RCC 7860 (cell line): ENCODE measurements at places on chromosomes 7 and 10.
A peak's percentile ranks its signal among the peaks of the same experiment; 100 is the strongest.

DNA sequence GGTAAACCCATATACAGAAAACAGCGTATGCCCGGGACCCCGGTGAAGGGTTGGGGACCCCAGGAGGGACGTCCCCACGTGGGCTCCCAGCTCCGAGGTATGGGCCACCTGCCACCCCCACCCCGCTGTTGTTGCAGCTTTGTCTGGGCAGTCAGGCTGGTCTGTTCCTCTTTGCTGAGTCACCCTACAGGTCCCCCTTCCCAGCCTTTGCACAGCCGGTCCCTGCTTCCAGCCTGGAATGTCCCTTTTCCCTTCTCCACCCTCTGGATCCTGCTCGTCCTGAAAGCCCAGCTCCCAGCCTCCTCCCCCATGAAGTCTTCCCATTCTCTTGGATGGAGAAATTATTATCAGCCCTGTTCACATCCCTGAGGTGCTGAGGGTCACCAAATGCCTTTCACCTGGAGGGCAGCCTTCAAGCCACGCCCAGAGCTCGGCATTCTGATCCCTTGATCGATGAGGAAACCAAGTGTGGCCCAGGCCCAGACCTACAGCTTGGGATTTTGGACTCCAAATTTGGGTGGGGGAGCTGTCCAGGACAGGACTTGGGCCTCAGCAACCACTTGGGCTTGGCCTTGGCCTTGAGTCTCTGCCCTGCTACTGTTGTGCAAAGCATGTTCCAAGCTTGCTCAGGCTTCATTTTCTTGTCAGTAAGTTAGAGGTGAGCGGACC is 2.6 kb downstream of the CLDN4 start:
- DNase-seq, result peak; percentile 58

GRCh38 chr10:62635127-62635526 is 169.4 kb upstream of the ADO start:
- no peak for DNase-seq

DNA sequence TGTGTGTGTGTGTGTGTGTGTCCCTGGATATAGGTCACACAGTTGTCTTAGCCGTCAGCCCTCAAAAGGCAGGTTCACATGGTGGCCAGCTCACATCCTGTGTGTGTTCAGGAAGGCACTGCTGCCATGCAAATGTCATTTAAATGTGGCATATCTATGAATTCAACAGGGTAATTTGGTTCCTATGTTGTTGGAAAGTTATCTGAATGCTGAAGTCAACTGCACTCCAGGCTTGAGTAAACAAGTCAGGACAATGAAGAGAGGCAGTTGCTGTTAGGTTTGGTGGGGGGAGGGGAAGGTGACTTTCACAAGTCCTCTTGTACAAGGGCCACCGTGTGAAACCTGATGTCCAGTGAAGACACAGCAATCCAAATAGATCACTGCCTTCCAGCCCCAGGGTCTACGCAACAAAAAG is 61.1 kb downstream of the PTPRE start:
- no peak for DNase-seq

- no peak for DNase-seq
Measured at GRCh38 chr10:21208666-21209316, 311.7 kb upstream of the NEBL start.

- DNase-seq, result peak; percentile 67
Measured at GRCh38 chr7:5421714-5422395, 1.8 kb downstream of the TNRC18 start.

DNA sequence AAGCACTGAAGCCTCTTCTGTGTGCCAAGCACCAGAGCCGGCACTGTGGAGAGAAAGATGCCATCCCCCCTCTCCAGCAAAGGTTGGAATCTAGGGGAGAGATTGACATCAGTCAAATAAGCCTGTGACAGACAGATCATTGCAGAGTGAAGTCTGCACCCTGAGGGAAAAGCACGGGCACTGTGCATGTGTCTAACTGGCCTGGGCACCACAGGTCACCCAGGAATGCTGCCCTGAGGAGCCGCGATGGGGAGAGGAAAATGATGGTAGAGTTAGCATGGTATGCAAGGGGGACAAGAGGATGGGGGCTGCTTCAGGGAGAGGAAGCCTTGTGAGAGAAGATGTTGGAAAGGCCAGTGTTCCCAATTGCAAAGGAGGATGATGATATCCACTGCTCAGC is 261.0 kb downstream of the GRID1 start:
- DNase-seq, result no peak

DNA sequence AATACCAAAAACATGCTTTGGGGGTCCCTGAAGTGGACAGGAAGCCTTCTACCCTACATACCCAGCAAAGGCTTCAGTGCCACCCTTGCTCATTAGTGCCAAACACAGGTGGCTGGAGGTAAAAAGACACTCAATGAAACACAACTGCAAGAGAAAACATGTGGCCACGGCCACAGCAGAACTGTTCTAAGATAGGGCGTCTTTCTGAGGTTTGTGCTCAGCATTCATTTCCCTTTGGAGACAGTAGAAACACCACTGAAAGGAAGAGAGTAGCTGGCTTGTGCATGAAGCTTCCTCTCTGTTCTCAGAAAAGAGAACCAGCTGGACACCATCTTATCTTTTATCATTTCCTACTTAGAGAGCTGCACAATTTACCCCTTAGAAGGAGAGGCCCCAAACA is 143.0 kb downstream of the PLXNA4 start:
- no peak for DNase-seq

- no peak for DNase-seq
Measured at GRCh38 chr10:11906714-11907113, 83.6 kb downstream of the PROSER2 start.

DNA sequence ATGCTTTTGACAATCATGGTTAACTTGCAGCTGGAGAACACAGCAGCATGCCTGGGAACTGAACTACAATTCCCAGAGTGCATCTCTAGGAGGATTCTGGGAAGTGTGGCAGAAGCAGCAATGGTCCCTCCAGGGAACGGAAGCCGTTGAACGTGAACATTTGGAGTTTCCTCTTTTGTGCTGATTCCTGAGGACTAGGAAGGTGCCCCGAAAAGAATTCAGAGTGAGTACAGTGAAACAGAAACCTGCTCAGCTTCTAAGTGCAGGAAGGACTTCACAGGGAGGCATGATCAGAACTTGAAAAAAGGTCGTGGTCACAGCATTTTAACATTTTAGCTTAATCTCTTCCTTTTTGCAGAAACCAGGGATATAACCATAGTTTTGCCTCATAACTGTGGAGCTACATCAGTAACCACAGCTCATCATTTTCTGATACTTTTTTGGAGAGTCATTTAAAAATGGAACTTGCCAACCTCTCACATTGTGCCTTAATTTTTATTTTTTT is at the start of gene NUDT13:
TSS of gene NUDT13 (plus strand) at position 111 of the 505 bp plus-strand sequence. CDS start 3,911 bp downstream, outside the sequence.
- DNase-seq, result peak; percentile 72

- no peak for DNase-seq
Measured at GRCh38 chr10:76453332-76453731, 1021.9 kb downstream of the LRMDA start.

DNA sequence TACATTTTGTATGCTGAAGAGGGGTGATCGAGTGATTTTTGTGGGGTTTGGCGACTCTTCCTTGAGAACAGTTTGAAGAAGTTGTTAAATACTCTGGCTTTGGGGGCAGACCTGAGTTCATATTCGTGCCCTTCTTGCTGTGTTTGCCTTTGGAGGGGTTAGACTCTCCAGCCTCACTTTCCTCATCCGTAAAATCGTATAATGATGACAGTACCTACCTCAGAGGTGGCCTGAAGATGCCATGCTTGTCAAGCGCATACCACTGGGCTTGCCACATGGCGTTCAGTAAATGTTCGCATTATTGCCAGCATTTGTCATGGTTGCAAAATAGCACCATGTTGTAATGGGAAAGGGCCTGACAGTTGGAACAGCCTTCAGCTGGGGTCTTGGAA is 1.3 kb downstream of the STK17A start:
- peak; percentile 72 for DNase-seq

DNA sequence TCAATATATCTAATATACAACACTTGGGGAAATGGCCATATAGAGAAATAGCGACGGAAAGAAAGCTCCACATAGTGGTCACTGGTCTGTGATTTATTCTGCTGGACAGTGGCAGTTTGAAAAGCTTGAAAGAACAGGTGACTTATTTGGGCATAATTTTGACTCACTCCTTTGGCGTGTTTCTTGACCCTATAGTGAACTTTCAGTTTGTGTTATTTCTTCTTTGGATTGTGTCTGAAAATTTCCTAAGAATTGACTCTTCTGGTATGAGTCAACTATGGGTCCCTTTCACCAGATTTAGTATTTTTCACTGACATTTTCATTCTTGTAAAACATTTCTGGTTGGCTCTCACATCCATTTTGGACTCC is 25.8 kb upstream of the IMMP2L start:
- DNase-seq, result peak; percentile 34

DNA sequence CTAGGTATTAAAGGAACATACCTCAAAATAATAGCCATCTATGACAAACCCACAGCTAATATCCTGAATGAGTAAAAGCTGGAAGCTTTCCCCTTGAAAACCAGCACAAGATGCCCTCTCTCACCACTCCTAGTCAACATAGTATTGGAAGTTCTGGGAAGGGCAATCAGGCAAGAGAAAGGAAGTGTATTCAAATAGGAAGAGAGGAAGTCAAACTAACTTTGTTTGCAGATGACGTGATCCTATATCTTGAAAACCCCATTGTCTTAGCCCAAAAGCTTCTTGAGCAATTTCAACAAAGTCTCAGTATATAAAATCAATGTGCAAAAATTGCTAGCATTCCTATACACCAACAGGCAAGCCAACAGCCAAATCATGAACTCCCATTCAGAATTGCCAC is 131.3 kb downstream of the FANK1 start:
- DNase-seq, result no peak

DNA sequence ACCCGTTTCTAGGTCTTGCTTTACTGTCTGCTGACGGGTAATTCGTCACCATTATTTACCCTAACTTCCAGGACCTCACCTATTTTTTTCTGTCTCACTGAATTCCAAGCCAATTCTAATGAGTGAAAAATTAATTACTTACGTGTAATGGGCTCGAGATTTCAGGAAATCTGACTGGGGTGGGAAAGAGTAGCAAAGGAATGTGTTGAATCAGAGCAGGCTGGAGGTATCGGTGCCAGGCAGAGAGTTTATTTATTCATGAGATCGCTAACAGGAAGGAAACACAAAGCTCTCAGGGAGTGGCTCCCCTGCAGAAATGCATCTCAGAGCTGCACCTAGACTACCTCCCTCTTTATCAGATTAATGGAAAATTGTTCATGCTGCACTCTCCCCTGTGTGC is 4.0 kb upstream of the DIP2C start:
- DNase-seq, result no peak

- DNase-seq, result peak; percentile 3
Measured at GRCh38 chr7:27156508-27156898, at the start of gene HOXA7. Gene HOXA7, minus strand, starts transcription at chr7:27156675. Its CDS starts 130 bp downstream, at chr7:27156545.

DNA sequence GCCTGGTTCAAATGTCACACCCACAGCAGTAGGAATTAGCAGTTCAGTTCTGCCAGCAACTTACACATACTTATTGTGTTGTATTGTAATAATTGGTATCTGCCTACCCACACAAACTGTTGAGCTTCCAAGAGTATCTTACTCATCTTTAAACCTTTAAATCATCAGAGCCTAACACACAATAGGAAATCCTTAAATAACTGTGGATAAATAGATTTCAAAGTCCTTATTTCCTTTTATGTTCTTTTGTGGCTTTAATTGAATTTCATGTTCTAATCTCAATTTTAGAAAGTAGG is 3.9 kb downstream of the CASD1 start:
- no peak for DNase-seq

DNA sequence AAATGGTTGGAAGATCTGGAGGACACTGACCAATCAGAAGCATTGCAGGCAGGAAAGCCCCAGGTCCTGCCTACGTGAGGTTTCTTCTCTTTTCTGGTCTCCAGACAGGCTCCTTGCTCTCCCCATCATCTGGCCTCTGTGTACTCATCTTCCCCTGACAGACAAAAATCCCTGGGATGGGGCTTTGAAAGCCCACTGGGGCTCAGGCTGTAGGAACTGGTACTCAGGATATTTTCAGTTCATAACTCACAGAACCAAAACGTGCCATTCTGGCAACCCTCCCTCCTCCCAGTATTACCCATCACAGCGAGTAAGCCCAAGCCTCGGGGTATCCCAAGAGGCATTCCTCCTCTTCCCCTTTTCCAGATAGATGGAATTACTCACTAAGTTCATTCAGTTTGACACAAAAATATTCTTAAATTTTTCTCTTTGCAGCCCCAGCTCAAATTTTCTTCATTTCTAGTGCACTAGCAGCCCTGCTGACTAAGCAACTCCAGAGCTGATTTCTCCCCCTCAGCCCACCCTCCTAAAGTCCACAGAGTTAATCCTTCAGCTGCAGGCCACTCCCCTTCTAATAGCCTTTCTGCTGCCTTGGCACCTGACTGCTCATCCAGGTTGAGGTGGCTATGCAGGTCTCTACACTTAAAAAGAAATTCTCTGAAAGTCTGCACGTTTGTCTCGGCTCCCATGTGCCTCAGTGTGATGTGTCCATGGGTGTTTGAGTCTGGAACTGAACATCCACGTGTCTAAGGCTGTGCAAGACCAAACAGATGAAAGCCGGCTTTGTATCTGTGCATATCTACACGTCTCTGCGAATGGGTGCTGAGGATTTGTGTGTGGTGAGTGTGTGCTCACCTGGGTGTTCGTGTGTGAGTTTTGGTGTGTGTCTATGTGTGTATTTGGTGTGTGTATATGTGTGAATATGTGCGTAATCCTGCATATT is 331.4 kb downstream of the CCSER2 start:
- no peak for DNase-seq

DNA sequence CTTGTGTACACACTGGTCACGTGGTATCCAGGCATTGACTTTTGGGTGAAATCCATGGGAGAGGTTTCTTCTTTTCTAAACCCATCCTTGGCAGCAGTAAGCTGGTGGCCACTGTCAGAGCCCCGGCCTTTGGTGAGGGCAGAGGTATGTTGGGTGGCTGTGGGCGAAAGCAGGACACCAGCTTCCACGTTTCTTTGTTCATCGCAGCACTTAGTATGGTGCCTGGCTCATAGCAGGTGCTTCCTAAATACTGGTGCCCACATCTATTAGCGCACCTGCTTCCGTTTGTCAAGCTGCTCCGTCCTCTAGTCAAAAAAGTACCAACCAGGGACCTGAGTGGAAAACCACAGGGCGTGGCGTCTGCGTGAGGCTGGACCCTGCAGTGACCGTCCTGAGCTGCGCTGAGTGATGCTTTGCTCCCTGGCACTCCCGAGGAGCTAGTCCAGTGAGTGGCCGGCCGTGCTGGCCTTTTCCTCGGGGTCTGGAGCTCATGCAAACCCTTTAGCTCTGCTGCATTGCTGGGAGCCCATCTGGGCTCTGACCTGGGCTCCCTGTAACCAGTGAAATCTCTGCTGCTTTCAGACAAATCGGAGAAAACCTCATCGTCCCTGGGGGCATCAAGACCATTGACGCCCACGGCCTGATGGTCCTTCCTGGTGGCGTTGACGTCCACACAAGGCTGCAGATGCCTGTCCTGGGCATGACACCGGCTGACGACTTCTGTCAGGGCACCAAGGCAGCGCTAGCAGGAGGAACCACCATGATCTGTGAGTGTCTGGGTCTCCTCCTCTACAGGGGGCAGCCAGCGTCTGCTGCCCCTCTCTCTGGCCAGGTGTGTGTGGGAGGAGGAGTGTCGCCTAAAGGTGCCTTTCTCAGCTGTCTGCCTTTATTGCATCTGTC is 5.6 kb downstream of the DPYSL4 start:
- DNase-seq, result no peak
